ENCODE measurements at places on chromosomes 6 and 20.

GRCh38 chr6:137927777-137928218 lies 60.7 kb downstream of the TNFAIP3 start:
- no peak for DNase-seq

DNA sequence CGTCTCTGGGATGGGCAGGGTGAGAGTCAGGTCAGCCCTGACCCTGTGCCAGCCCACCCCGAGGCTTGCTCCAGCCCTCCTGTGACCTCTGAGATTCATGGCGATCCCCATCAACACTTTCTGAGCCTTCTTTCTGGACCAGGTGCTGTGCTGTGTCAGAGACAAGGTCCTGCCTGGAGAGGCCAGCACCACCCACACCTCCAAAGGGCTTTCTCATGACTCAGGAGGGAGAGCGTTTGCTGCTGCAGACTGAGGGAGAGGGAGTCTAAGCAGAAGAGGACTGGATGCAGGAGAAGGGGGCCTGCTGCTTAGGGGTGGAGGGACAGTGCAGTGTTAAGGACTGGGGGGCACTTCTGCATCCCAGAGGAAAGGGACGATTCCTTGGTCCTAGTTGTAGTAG lies 193.5 kb downstream of the LRFN2 start:
- no peak for DNase-seq

DNA sequence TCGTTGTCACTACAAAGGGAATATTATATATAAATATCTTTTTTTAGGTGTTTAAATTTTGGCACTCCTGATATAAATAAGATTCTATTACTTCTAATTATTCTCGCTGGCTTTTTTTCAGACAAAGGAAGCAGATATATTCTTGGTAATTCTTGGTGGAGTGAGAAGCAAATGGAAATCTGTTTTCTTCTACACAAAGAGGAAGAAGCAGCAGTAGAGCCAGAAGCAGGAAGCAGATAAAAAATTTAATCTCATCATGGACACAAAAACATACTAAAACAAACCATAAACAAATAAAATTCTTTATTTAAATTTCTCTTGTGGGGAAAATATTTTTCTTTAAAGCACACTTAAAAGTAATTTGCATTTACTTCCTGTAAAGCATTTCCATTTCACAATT lies 3.7 kb upstream of the KIAA0319 start:
- no peak for DNase-seq

DNA sequence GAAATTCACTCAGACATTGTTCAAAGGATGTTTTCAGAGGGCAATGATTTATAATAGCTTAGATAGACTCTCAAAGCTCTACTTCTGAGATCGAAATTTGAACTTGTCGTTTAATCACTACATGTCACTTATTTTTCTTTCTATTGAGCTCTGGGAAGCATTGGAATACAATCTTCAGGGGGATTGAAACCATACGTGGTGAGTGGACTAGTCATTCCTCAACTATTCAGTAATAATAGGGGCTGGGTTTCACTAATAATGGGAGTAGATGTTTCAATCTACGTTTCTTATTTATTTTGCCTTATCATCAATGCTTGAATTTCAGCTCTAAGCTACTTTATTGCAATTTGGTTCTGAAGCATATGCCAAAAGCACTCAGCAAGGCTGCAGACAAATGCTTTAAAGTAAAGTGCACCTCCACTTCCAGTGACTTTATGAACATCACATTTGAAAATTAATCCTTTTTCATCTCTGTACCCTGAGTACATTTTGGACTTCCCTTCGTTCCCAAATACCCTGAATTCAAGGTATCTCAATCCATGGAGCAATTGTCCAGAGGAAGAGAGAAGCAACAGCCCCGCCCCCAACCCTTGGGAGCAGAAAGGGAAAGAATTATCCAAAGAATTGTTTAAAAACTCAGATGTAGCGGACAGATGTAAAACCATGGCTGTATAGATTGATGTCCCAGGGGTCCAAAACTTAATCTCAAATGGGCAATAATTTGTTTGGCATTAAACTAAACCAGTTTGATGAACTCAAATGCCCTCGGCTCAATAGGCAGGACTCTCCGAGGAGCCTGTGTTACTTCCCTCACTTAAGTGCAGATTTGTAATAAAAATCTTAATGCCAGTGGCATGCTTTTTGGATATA lies 68.1 kb downstream of the HFE start:
- peak; percentile 59 for DNase-seq

- DNase-seq: no peak
Measured at GRCh38 chr6:51466427-51466826, 621.0 kb downstream of the PKHD1 start.

GRCh38 chr6:41683273-41683522 lies 44.9 kb downstream of the MDFI start:
- DNase-seq: no peak

GRCh38 chr20:54064939-54065338 lies 5.5 kb downstream of the BCAS1 start:
- no peak for DNase-seq

- DNase-seq: no peak
Measured at GRCh38 chr6:39199231-39199940, 29.9 kb downstream of the KCNK5 start.

- DNase-seq: no peak
Measured at GRCh38 chr20:23200413-23200812, 114.3 kb upstream of the CD93 start.

GRCh38 chr6:149246691-149247384 lies 70.7 kb upstream of the TAB2 start:
- DNase-seq: no peak

GRCh38 chr6:84882768-84883766 lies 118.7 kb upstream of the TBX18 start:
- DNase-seq: no peak

- DNase-seq: no peak
Measured at GRCh38 chr6:131640100-131640499, 3.0 kb downstream of the ENPP3 start.

- DNase-seq: no peak
Measured at GRCh38 chr6:33428224-33428965, 8.5 kb downstream of the SYNGAP1 start.

DNA sequence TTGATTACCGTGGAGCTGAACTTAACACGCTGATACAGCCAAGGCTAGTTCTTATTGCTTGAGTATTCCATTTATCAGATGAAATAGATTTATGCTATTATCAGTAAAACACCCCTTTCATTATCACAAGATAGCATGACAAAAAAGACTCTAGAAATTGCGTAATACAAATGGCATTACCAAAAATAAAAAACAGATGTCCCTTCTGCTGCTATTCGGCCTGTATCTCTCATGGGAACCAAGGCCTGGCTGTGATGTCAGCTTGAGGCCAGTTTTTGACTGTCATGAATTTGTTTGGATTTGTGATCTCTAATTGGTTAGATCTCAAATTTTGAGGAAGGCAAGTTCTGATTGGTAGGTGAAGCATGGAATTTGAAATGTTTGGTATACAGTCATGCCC lies 25.2 kb downstream of the MEI4 start:
- no peak for DNase-seq

DNA sequence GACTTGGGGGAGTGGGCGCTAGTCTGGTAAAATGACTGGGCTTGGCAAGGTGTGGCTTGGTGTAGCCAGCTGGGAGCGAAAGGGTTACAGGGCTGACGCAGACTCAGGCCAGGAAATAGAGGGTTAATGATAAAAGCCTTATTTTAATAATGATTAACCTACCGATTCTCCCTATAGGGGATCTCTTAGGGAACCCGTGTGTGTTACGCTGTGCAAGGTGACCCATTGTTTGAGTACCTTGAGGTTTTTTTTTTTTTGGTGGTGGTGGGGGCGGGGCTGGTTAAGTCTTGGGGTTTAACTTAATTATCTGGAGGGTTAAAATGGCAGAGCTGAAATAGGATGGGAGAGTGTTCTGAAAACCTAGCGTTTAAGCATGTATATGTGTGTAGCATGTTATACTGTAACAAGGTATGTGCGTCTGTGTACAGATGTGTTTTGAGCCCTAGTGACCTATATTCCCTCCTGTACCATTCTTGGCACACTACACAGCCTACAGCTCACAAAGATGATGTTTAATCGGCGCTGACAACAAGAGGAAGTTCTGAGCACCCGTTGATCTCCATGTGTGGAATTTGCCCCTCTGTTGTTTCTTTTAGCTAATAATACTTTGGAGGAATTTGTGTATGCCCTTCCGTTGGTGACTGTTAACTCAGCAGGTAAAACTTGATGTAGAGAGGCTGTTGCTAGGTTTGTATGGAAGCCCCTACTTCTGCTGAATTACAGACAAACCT lies 1.3 kb downstream of the CARMIL1 start:
- no peak for DNase-seq

- DNase-seq: peak; percentile 86
Measured at GRCh38 chr6:99520855-99521632, 5.8 kb upstream of the USP45 start.

GRCh38 chr6:139597771-139598755 lies 223.6 kb upstream of the CITED2 start:
- DNase-seq: no peak

DNA sequence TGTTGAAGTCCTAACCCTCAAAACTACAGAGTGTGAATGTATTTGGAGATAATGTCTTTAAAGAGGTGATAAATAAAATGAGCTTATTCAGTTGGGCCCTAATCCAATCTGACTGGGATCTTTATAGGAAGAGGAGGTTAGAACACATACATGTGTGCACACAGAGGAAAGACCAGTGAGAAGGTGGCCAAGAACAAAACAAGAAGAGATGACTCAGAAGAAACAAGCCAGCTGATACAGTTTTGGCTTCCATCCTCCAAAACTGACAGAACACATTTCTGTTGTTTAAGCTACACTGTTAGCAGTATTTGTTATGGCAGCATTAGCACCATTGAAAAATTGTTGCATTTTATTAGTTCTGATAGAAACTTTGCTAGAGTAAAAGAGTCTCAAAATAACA lies 609.3 kb upstream of the IMPG1 start:
- DNase-seq: no peak

DNA sequence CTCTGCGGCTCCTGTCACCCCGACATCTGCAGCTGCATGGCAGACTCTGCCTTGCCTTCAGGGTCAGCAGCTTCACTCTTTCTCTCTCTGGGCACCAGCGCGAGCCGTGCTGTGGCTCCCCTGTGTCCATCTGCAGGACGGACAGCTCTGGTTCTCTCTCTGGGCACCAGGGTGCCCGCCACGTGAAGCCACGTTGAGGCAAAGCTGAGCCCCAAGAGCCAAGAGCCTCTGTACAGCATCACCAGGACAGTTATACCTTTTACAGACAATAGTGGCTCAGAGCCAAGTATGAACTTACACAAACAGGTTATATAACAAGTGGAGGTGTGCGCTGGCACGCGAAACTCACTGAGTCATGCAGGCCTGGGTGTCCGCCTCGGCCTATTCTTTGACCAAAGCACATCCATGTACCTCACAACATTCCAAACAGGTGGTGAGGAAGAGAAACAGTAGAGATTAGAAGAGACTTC lies 50.8 kb downstream of the FAM50B start:
- no peak for DNase-seq

DNA sequence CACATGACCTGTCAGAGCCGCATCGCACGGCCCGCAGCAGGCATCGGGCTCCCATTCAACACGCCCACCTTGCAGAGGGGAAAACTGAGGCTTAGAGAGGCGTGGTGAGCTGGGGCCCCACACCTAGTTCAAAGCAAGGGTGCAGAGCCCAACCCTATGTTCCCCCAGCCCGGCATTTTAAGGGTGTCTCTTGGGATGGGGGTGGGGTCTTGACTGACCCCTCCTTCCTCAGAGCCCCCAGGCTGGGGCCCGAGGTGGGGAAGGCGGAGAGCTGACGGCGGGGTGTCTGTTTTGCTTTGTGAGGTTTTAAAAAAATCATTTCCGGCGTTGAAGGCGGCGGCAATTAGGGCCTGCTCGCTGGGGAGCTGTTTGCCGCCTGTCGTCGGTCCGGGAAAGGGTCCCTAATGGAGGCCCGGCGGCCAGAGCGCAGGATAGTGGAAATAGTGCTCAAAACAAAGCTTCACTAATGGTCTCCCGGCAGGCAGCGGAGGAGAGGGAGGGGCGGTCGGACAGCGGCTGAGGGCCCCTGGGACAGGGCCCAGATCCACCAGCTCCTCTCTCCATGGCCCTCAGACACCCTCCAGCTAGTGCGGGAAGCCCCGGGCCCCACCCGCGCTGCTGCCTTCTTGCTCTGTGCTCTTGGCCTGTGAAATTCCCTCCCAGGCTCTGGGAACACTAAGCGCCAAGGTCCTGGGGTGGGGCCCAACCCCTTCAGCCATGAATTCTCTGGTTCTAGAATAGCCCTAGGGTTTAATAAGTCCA lies 11.9 kb downstream of the VSTM2L start:
- DNase-seq: no peak

DNA sequence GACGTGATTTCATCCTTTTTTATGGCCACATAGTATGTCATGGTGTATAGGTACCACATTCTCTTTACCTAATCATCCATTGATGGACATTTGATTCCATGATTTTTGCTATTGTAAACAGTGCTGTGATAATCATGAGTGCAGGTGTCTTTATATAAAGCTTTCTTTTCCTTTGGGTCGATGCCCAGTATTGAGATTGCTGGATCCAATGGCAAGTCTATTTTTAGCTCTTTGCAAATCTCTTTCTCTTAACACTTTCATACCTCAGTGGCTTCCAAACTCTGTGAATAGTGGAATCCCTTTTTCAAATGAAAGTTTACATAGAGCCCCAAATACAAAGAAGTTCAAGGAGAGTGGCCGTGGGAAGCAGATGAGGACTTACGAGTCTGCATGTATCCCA lies 105.8 kb upstream of the SPTLC3 start:
- no peak for DNase-seq

- DNase-seq: peak; percentile 31
Measured at GRCh38 chr20:23147964-23148730, 62.0 kb upstream of the CD93 start.

DNA sequence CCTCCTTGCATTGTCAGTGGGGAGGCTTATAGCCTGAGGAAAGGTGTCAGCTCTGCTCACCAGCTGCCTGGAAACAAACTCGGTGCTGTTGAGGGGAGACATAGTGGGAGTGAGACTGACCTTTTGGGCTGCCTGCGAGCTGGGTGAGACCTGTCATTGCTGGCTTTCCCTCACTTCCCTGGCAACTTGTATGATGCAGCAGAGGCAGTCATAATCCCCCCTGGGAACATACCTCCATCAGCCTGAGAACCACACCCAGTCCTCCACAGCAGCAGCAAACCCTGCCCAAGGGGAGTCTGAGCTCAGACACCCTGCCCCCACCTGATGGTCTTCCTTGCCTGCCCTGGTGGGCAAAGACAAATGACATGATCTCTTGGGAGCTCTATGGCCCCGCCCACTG lies 521.2 kb upstream of the IMPG1 start:
- no peak for DNase-seq

DNA sequence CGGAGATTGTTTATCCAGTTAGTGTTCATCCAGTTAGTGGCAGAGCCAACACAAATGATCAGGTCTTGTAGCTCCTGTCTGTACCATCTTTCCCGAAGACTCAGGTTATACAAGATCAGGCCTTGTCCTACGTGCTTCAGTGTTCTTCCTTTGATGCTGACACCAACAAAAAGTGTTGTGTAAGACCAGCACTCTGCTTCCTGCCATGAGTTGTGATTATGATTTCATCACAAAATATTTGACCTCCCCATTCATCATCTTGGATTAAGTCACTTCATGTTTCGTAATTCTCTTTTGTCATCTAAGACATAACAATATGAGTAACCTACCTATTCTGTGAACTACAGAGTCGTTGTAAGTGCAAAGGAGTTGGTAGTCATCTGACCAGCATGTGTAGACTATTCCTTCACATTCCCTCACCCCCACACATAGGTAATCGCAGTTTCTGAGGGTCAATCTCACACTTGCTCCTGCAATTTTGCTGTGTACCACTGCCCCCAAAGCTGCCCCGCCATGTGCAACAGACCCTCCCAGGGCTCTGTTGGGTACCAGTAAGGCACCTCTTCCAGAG lies 135.6 kb upstream of the SLC22A23 start:
- no peak for DNase-seq

- no peak for DNase-seq
Measured at GRCh38 chr20:25251558-25251957, 3.7 kb downstream of the PYGB start.

- DNase-seq: no peak
Measured at GRCh38 chr6:127564761-127565160, 12.2 kb upstream of the C6orf58 start.
